ENCODE measurements at places on chromosomes 5 and 9.

DNA sequence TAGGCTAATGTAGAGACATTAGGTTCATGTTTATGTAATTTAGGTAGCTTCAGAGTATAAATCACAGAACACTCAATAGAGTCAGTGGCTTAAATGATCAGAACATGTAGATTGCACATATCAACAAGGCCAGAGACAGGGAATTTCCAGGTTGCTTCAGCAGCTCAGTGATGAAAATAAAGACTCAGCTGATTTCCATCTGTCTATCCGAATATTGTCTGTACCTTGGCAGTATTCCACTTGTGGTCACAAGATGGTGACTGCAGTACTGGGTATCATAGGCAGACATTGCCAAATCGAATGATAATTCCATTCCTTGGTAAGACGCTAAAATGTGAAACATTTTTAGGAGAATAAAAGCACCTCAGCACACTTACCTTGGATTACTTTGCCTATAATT lies 702.2 kb downstream of the MAT2B start:
- DNase-seq: no peak

GRCh38 chr5:132272311-132273210 lies 15.1 kb downstream of the PDLIM4 start:
- DNase-seq: no peak

GRCh38 chr9:77127071-77127470 lies 50.3 kb upstream of the VPS13A start:
- no peak for DNase-seq

GRCh38 chr9:132201139-132201538 lies 39.3 kb downstream of the NTNG2 start:
- no peak for DNase-seq

DNA sequence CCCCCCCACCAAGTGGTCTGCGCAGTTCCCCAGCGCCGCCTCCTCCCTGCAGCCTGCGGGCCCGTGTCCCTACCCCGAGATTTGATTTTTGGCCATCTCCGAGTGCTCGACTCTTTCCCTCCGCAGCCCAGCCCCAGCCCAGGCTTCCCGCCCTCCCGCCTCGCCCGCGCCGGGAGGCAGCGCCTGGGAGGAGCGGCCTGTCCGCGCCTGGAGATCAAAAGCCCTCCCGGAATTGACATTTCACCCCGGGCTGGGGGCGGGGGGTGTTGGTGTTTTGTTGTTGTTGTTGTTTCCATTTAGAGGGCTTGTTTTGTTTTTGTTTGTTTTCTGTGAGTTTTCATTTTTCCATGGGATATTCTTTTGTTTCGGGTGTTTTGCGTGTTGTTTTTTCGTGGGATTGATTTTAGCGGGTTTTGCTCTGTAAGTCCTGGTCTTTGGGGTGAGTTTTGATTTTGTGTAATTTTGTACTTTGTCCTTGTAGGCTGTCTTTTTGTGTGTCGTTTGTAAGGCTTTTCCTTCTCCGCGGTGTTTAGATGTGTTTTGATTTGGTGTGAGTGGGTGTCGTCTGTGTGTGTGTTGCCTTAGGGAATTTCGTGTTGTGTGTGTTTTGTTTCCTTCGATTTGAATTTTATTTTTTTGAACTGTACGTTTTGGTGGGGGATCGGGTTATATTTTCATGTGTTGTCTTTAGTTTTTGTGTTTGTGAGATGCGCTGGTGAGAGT lies 1.7 kb upstream of the PAX5 start:
- DNase-seq: no peak

DNA sequence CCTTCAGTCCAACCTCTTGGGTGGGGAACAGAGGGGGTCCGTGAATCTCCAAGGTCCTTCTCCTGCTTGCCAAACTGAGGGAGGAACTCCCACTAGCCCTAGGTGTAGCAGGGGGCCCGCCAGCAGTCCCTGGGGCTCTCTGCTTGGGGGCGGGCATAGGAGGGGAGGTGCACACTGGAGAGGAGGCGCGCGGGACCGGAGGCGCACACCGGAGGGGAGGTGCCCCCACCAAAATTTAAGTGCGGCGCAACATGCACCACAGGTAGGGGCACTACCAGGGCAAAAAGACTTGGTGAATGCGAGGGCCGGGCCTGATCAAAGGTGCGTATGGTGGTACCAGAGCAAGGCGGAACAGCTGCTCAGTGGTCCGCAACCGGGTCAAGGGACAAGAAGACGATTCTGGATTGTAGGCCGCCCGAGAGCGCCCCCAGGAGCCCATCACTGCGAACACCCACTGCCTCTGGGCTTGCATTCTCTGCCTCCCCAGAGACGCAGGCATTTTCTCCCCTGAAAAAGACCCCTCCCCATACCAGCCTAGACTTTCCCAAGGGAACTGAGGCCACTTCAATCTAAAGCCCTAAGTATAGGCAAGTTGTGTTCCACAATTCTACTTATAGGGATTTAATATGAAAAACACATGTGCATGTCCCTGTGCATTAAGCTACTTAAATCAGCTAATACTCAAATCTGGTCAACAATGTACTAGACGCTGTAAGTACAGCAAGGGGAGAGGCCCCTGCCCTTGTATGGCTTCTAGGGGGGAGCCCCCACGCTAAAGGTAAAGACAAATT lies 50.6 kb downstream of the TGFBI start:
- DNase-seq: no peak

- no peak for DNase-seq
Measured at GRCh38 chr5:116731432-116731831, 156.8 kb upstream of the SEMA6A start.

DNA sequence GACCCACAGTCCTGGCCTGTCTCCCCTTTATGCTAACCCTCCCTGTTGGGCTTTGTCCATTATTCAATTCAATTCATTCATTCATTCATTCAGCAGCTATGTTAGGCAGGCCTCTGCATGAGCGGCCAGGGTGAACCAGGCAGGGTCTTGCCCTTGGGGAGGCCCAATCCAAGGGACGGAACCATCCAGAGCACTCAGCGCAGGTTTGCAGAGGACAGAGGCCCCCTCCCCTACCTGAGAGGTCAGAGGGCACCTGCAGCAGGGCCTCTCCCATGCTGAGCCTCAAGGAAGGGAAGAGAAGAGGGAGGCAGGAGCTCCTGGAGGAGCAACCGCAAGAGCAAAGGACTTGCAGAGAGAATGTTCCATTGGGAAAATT lies 61.4 kb downstream of the C9orf50 start:
- no peak for DNase-seq

- no peak for DNase-seq
Measured at GRCh38 chr5:92956886-92957285, 624.1 kb downstream of the NR2F1-AS1 start.

DNA sequence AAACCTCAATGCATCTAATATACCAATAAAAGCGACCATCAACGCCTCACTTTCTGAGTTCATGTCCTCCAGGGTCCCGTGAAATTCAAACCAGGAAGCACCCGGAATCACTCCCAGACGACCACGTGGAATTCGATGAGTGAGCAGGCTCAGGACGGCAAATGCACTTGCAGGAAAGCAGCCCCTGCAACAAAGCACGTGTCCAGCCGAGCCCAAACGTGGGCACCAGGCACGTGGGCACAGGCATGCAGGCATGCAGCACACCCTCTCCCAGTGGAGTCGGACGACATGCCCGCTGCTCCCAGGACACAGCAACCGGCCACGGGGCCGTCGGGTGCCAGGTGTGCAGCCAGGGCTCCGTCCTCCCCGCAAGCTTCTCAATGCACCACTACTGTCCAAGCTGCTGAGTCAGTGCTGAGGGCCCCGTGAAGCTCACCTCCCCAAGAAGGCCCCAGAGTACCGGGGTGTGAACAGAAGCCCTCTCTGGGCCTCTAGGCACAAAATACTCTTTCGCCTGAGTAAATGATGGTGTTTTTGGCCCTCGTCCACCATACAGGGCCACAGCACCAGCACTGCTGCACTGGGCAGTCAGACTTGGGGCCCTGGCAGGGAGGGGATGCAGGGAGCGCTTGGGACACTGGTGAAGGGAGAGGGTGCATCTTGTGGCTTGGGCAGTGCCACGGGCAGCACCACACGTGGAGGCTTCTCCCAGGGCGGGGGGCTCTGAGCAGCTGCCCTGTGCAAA lies 87.6 kb downstream of the VAV2 start:
- DNase-seq: no peak

- no peak for DNase-seq
Measured at GRCh38 chr5:76269932-76270610, 133.0 kb upstream of the IQGAP2 start.

DNA sequence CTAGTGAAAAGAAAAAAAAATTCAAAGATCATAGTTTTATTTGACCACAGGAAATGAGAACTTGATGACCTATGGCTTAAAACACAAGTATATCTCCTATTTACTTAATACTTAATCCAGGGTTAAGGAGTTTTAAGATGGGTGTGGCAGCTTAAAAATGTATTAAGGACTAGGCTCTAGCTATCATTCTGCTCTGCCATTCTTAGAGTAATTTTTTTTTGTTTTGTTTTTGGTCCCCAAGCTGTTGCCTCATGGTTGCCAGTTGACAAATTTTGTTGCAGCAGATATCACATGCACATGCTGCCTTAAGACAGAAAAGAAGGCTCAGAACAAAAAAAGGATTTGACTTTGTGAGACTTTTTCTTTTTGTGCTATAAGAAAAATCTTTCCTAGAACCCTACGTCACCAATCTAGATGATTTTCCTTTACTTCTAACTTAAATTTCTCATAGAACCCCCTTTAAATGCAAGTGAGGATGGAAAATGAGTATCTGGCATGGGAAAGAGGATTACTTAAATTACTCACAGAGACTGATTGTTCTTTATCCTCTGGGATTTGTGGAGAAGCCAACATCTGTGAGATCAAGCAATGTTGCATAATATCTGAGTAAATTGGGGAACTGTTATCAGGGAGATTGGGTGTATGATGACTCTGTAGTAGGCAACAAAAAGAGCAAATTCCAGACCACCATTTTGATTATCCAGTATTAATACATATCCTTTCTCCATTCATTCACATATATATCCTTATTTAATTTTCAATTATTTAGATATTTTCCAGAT lies 364.7 kb upstream of the CD180 start:
- no peak for DNase-seq

Measured in HTR-8/SVneo (cell line).